Hematopoietic multipotent progenitor cell treated with erythropoietin and hydrocortisone succinate and interleukin-3 and kit ligand, for 8 days (in vitro differentiated cells): ENCODE measurements at places on chromosomes 5 and 9.

DNA sequence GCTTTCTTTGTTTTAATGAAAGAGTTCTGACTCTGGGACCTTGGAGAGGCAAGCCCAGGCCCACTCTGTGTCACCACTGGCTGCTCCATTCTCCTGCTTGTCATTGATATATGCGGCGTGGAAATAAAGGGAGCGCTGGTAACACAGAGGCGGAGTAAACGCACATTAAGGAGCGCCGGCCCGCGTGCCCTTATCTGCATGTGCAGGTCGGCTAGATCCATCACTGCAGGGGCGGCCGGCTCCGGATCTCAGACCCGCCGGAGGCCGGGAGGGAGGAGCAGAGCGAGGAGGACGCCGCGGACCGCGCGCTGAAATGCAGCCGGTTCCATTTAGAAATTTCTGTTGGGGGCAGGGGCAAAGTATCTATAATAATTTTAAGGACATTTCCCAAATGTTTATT, 70.8 kb downstream of the MRPL36 start:
- no peak for DNase-seq

- DNase-seq: no peak
Observed at GRCh38 chr5:119524485-119524884, 72.2 kb downstream of the HSD17B4 start.

DNA sequence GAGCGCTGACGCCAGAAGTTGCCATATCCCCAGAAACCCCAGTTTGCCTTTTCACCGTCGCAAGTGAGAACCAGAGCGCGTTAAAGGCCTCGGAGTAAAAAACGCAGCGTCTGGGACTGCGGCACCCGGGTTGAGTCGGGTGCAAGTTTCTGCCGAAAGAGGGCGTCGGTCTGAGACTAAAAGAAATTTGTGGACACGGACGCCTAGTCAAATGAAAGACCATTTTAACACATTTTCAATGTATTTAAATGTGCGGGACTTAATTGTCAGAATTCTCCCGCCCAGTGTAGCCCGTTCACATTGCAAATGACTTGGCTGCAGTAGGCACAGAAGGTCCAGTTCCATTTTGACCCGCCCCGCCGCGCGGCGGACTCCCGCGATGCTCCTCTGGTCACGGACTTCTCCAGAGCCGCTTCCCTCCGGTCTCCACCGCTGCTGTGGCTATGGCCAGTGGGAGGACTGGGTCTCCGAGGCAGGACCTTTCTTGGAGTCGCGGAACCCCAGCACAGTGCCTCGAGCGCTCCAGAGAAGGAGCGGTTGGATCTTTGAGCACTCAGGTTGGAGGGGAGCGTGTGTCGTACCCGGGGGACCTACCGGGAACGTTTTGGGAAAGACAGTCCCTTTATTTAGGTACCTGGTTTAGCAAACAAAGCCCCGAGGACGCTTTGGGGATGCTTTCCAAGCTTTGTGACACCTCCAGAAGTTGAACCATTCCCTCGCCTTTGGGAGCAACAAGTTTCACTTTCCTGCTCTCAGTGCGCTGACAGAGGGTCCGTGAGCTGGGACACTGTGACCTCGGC, 1.2 kb upstream of the NPR3 start:
- peak; percentile 84 for DNase-seq

GRCh38 chr9:99054581-99054980, 50.3 kb upstream of the TGFBR1 start:
- no peak for DNase-seq

DNA sequence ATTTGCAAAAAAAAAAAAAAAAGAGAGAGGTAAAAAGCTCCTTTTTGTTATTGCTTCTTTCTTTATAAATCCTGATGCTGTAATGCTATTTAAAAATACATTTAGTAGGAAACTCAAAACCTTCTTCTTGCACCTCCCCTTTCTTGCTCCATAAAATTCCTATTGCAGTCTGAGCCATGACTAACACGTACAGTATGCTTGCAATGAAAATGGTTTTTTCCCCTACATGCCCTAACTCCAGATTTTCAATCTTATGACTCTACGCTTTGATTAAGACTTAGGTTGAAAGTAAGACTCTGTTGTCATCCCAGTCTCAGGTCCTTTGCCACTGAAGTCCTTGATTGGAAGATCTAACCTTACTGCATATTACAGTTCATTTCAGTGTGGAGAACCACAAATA, 23.9 kb downstream of the FGF10 start:
- DNase-seq: no peak

DNA sequence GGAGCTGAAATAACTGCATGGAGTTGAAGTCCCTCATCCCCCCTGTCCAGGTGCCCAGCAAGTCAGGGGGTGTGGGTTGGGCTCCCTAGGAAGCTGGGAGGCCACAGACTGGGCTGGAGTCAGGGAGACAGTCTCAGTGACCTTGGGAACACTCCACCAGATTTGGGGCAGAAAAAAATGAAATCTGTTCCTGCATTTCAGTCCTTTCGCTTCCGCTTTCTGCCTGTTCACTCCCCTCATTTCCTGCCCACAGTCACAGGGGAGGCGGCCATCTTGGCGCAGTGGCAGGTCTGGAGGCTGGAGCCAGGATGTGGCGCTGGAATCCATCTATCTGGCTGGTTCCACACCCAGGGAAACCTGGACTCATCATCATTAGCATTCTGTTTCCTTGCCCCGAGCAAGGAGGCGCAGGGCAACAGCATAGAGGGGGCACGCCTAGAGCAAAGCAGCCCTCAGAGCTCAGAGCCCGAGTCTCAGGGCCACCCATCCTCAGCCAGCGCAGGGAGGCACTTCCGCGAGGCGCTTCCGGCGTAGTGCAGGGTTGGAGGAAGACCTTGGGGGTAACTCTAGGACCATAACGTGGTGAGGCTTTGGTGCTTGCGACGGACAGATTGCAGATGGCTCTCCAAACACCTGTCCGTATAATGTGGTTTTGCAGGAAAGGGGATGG, 86.2 kb upstream of the HSPA9 start:
- DNase-seq: no peak

DNA sequence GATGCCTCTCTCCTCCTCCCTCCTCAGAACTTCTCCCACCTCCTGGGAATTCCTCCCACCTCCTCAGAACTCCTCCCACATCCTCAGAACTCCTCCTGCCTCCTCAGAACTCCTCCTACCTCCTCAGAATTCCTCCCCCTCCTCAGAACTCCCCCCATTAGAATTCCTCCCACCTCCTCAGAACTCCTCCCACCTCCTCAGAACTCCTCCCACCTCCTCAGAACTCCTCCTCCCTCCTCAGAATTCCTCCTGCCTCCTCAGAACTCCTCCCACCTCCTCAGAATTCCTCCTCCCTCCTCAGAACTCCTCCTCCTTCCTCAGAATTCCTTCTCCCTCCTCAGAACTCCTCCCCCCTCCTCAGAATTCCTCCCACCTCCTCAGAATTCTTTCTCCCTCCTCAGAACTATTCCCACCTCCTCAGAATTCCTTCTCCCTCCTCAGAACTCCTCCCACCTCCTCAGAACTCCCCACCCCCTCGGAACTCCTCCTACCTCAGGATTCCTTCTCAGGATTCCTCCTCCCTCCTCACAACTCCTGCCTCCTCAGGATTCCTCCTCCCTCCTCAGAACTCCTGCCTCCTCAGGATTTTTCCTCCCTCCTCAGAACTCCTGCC, 23.9 kb downstream of the SLC46A2 start:
- DNase-seq: no peak

GRCh38 chr9:137013571-137013940, 14.5 kb downstream of the ABCA2 start:
- DNase-seq: no peak

- no peak for DNase-seq
Observed at GRCh38 chr5:67971223-67971830, 244.2 kb upstream of the PIK3R1 start.

- DNase-seq: no peak
Observed at GRCh38 chr9:129109952-129110739, 447 bp downstream of the CRAT start.

GRCh38 chr5:106307265-106307664, 1363.5 kb downstream of the EFNA5 start:
- DNase-seq: no peak

DNA sequence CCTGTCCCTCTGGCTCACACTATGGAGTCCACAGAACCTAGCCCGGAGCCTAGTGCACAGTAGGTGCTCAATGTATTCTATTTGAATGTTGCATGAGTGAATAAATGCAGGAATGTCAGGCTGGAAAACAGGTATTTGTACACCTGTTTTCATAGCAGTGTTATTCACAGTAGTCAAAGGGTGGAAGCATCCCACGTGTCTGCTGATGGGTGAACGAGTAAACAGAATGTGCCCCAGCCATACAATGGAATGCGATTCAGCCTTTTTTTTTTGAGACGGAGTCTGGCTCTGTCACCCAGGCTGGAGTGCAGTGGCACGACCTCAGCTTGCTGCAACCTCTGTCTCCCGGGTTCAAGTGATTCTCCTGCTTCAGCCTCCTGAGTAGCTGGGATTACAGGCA, 31.5 kb upstream of the IER5L start:
- no peak for DNase-seq

GRCh38 chr9:114035221-114035844, 42.8 kb downstream of the AMBP start:
- DNase-seq: no peak

- peak; percentile 27 for DNase-seq
Observed at GRCh38 chr9:94584555-94584954, 9.1 kb downstream of the FBP2 start.

DNA sequence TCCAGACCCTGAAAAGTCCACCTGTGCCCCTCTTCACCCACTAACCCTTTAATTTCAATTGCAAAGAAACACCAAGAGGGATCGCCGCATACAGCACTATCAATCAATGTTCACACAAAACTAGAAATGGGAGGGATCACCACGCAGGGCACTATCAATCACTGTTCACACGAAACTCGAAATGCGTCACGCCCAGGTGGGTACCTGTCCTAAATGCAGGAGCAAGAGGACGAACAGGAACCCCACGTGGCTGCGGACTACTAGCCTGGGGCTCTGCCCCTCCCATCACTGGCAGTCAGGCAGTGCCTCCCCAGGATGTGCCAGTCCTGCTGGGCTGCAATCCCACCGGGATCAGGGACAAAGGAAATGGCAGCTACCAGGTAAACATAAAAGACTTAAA, 28.2 kb downstream of the RASGEF1C start:
- no peak for DNase-seq

GRCh38 chr5:175655411-175655810, 2.5 kb upstream of the HRH2 start:
- no peak for DNase-seq

GRCh38 chr9:136312436-136312835, 8.5 kb upstream of the CCDC187 start:
- DNase-seq: peak; percentile 68

GRCh38 chr5:124652514-124652819, 94.0 kb downstream of the ZNF608 start:
- no peak for DNase-seq

DNA sequence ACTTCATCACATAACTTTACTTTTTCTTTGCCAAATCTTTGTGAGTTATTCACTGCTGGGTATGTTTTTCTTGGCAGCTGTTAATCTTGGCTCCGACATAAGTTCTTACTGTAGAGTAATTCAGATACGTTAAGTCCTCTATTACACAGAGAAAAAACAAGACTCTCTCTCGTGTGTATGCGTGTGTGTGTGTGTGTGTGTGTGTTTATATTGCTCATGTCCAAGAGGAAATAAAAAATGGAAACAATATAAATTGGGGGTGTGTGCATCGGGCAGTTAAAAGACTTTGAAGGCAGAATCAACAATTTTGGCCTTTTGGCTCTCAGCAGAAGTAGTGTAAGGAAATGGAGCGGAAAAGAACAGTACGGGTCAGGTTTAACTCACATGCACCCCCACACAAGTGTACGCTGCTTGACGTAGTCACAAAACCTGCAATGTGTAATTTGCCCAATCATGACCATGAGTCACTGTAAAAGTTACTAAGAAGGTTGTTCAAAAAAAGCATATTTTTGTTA, 67.2 kb upstream of the IFNE start:
- no peak for DNase-seq

GRCh38 chr5:153959134-153959957, 79.4 kb downstream of the FAM114A2 start:
- no peak for DNase-seq

- DNase-seq: no peak
Observed at GRCh38 chr5:119395080-119395836, 39.4 kb downstream of the TNFAIP8 start.

- no peak for DNase-seq
Observed at GRCh38 chr5:93165559-93165958, 415.5 kb downstream of the NR2F1-AS1 start.

GRCh38 chr5:125194883-125195282, 448.4 kb upstream of the ZNF608 start:
- no peak for DNase-seq

- peak; percentile 74 for DNase-seq
Observed at GRCh38 chr9:105157171-105157583, 87.3 kb upstream of the SLC44A1 start.

DNA sequence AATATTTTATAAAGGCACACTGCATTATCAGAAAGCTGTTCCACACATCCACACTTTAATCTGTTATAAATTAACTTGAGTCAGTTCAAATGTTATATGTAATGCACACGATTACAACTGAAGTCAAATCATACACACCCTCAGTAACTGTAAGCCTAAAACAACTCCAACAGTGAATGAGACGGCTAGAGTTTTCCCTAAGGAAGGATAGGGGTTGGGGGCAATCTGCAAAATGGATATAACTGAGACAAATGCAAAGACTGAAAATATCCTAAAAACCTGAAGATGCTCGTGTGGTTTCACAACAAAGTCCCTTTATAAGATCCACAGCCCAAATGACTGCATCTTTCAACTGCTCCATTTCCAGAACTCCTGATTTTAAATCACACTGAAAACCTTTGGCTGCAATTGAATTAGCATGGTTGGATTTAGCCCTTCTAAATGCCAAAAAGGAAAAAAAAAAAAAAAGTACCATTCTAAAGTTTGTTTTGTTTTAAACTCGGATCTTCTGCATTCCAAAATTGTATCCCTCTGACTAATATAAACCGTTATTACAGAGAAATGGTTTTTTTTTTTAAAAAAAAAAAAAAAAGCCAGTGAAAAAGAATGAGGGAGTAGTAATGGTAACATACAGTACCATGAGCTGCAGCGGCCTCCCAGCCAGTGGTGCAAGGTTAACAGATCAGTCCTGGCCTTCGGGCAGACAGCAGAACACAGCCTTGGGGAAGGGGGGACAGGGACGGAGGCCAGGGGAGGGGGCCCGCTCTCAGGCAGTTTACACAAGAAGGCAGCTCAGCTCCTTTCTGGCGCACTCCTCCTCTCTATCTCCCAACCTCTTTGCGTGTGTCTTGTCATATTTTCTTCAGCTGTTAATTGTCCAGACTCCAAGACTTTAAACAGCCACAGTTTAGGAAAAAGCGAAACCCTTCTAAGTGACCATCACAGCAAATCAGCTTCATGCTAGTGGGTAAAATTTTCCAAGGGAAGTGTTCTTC, 166.1 kb downstream of the BNC2 start:
- no peak for DNase-seq

- no peak for DNase-seq
Observed at GRCh38 chr5:123754908-123755307, 242.9 kb downstream of the CSNK1G3 start.

GRCh38 chr5:56873056-56873455, 36.3 kb upstream of the SETD9 start:
- DNase-seq: no peak

DNA sequence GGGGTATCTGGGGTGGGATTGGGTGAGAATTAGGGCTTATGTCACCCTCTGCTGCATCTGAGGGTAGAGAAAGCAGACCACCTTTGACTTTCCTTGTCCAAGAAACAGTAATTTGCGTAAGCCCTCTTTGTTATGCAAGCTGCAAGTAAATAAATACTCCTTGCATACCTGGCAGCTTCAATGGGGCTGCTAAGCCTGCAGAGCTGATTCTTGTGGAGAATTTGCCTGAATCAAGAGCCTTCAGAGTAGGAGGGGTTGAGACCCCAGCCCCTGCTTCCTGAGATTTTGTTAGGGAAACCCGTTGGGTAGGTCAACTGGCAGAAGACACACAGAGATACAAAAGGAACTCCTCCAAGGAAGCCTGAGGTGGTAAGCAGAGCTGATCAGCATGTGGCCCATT, 515.1 kb downstream of the DMAC1 start:
- DNase-seq: no peak
